Activated CD4-positive, CD25-positive, alpha-beta regulatory T cell treated with anti-CD3 and anti-CD28 coated beads, Interleukin-2, amount 50 U/mL, for 72 hours (primary cell): ENCODE measurements at places on chromosomes 7 and 10.
A peak's percentile ranks its signal among the peaks of the same experiment; 100 is the strongest.

DNA sequence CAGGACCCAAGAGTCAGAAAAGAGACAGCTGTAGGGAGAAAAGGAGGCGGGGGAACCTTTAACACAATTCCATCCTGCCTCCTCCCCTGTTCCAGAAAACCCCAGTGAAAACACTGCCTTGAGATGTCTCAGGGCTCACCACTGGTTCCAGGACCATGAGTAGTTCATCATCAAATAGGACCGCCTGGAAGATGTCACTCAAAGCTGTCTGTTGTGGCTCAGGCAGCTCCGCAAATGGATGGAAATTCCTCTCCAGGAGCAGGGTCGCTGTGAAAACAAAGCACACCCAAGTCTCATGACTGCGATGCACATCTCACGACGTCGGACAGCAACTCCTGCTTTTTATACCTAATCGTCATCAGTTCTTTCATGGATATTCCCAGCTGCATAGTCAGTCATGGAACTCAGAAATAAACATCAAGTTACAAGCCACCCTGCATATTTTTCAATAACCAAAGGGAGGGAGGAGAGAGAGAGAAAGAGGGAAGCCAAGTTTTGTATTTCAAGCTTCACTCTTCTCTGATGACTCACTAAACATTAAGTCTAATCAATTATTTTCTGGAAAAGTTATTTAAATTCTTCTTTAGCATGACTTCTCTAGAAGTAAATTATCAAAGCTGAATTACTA is 49.2 kb downstream of the GSDME start:
- DNase-seq = no peak

- no peak for DNase-seq
Observed at GRCh38 chr10:104732222-104732621, 91.1 kb downstream of the SORCS3 start.

DNA sequence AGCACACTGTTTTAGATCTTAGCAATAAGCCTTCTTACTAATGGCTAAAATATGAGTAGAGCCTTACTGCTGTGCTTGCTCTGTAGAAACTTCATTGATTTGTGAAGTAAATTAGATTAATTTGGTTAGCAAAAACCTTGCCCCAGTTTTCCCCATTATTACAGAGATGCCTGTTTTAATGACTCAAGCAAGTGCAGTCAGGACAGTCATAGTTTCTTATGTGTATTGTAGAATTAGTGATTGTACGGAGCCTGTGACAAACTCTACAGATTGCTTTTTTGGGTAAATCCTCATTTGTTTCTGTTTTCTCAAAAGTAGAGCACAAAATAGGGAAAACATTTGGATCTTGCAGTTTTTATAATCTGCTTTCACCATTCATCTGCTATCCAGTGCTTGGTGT is 7.0 kb downstream of the TAX1BP1 start:
- no peak for DNase-seq

- DNase-seq = no peak
Observed at GRCh38 chr10:108413954-108414353, 1249.4 kb upstream of the SORCS1 start.

DNA sequence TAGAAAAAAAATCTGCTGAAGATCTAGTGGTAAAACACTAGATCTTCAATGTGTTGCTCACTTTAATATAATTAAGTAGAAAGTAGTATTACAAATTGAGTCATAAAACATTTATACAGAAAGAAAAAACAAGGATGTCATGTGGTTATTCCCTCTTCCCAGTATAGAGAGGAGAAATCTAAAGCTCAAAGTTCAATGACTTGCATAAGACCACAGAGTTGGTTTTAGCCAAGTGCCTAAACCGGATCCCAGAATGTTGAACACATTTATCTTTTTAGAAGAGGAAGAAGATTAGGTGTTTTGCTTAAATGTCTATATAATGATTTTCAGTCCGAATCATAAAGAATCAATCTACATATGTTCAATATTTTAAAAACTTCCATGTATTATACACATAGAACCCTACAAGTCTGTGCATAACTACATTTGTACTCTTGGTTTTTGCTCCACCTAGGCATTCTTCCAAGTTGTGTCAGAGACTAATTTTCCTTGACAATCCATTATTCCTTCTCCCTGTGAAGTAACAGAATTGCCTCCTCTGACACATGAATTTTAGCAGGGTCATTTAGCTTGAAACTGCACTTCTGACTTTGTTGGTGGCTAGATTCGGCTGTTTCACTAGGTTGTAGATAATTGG is 389.2 kb downstream of the MAGI2 start:
- DNase-seq = no peak

DNA sequence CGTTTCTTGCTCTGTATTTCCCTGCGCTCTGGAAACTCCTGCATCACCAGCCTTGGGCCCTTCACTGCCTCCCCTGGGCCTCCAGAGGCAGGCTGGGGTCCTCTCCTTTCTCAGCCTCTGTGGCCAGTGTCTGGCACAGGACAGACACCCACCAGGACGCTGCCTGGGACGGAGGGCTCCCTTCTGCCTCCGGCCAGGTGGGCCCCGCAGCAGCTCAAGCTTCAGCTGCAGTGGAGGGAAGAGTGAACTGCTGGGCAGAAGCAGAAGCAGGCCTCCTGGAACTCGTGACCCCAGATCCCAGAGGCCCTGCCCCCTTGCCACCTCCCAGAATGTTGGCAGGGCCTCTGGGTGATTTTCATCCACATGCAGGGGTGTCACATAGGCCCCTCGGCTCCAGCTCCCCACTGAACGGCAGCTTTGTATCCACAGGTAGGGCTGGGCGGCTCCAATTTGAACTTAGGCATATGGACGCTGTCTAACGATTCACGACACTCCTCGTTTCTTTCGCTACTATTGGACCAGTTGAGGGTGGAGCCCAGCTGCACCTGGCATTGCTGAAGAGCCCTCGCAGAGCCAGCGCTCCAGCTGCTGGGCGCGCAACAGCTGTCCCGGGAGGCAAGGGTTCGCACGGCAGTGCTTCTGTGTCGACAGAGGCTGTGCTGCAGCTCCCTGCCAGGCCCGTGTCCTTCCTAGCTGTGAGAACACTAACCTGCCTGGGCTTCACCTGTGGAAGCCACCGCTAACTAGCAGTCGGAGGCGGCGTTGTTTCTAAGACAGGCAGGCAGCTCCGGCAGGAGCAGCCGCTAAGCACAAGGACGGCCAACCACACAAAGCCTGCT is 18.4 kb upstream of the GPR146 start:
- no peak for DNase-seq

DNA sequence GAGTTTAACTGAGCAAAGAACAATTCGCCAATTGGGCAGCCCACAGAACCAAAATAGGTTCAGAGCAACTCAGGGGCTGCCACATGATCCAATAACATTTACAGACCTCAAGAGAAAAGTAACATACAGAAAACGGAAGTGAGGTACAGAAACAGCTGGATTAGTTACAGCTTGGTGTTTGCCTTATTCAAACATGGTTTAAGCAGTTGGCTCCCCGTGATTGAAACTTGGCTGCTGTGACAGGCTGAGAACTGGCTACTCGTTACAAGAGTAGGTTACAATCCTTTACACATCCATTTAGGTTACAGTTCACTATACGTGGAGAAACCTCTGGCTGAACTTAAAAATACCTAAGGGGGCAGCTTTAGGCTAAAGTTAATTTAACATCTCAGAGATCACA is 673.1 kb upstream of the PHF14 start:
- DNase-seq = no peak

- DNase-seq = no peak
Observed at GRCh38 chr7:96090756-96091155, 231.1 kb downstream of the SLC25A13 start.

DNA sequence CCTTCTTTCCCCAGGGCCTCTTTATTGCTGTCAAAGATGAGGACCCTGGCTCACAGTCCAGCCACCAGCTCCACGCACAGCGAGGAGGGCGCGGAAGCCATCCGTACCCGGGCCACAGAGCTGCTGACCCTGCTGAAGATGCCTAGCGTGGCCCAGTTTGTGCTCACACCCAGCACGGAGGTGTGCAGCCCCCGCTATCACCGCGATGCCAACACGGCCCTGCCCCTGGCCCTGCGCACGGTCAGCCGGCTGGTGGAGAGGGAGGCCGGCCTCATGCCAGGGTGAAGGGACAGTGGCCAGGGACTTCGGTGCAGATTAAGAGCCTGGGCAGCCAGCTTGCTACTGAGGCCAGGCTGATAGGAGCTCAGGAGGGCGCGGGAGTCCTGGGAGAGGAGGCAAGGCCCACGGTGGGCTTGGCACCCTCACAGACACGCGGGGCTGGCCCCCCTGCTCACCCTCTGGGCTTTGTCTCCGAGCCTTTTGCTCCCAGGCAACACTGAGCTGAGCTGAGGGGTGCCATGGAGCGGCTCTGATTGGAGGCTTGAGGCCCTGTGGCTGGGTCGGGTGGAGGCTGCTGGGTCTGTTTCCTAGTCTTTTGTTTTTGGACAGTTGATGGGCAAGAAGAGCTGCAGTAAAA is 15.8 kb downstream of the AP5Z1 start:
- DNase-seq = no peak

GRCh38 chr10:100848770-100849169 is 64.0 kb upstream of the SLF2 start:
- DNase-seq = no peak

DNA sequence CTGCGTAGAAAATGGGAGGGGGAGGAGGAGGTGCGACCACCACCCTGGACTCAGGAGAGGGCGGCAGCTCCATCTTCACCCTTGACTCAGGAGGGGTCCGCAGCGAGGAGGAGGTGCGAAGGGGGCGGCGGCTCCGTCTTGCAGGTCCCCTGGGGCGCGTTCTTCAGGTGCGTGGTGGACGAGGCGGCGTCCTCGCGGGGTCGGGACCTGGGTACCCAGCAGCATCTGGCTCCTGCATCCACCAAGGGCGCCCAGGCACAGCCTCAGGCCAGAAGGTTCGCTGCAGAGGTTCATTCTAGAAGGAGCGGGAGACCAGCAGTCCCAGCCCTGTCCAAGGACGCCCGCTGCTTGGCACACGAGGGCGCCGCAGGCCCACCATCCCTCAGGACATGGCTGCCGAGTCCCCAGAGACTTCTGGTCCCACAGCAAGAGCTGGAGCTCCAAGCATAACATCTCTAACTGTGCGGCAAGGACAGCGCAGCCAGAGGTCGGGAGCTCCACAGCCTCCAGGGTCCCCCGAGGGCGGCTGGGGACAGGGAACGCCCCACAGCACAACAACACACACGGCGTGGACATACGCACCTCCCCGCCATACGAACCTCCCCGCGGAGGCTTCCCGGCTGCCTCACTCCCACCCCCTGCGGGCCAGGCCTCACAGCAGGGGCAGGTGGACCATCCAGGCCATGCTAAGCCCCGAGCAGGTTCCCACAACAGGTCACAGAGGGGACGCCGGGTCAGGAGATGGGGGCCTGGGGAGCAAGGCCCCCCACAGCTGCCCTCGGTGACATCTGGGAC is 16.8 kb upstream of the DPYSL4 start:
- peak; percentile 17 for DNase-seq

- DNase-seq = no peak
Observed at GRCh38 chr7:91800389-91800788, 80.1 kb downstream of the MTERF1 start.

DNA sequence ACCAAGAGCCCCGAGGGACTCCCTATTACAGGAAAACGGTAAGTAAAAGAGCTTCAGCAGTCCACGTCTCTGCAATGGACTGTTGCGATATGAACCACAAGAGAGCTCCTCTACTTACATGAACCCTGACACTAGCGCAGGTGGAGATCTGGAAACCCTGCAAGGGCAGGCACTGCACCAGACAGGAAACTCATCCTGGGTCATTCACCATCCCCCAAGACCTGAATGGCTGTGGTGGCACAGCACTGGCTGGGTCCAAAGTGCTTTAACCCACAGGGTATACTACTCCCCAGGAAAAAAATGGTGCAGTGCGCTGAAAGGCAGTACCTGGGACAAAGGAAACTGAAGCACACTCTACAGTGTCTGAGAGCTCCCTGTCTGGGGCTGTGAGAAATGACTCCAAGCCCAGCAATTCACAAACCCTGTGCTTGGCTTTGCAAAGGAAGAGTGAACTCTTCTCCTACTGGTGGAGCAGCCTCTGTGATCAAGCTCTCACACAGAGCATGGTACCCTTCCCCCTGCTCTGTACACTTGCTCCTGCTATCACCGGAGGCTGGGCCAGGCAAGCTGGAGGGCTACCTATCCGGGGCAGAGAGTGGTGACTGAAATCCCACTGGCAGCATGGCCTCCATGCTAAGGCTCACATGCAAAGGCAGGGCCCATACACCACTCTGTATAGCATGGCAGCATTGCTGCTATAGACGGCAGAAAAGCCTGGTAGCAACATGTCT is 44.9 kb downstream of the HIBADH start:
- DNase-seq = no peak

DNA sequence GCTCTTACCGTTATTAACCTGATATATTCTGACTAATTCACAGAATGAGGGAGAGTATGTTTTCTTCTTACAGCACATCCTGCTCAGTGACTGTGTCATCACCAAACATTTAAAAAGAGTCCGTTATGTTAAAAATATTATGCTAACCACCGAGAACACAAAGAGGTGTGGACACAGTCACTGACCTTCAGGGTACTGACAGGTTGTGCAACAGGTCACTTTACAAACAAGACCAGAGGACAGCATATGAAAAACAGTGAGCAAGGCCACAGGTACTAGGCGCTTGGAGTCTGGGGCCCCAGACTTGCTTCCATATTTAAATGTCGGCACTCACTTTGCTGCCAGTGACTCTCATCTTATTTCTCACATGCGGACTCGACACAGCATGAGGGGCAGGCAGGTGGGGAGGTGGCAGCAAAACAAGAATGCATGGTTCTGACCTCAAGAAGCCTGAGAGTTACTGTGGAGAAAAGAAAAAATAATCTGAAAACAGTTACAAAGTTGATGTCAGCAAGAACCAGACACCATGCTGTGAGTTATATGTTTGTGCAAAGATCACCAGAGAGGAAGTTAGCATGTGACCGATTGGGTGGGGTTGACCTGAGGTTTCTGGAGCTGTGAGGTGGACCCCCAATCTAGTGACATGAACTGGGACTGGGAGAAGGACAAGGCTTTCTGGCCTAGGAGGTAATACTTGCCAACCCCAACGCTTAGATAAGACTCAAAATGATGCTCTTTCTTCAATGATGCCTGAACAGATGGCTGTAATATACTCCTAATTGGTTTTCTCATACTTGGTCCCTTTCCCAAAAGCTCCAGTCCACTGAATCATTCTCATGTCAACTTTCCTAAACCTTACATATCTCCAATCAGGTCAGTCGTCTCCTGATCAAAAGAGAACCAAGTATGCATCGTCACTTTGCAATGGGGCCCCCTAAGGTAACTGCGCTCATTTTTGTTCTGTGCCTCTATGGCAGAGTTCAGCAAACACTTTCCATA is 102.4 kb downstream of the HIPK2 start:
- DNase-seq = no peak

DNA sequence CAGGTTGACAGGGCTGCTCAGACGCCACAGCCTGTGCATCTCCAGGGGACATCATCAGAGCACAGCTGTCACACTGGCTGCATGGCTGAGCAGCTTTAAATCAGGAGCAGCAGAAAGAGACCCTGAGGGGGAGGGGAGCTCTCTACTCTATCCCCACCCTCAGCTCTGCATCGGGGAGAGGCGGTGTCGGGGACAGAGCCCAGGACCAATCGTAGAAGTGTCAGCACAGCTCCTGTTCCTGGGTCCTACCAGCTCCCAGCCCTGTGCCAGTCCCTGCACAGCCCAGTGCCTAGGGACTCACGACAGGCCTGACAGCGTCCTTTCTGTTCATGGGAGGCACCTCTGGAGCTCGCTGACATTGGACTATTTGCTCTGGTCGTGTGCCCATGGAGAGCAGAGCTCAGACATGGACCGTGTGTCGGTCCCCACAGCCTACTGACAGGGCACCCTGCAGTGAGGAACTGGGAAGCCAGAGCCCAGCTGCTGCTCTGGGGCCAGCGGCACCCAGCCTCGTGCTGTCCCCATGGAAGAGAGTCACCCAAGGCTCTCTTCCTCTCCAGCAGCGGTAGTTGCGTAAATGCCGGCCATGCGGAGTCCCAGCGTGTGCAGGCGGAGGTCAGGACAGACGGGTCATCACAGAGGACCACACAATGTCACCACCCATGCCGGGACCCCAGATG is 20.4 kb upstream of the ANTXRL start:
- no peak for DNase-seq
